ENCODE measurements at places on chromosomes 7 and 10.

- no peak for DNase-seq
Measured at GRCh38 chr7:87213252-87213651, 6.3 kb downstream of the TMEM243 start.

GRCh38 chr7:104814671-104815400 lies 199.2 kb upstream of the KMT2E start:
- no peak for DNase-seq

DNA sequence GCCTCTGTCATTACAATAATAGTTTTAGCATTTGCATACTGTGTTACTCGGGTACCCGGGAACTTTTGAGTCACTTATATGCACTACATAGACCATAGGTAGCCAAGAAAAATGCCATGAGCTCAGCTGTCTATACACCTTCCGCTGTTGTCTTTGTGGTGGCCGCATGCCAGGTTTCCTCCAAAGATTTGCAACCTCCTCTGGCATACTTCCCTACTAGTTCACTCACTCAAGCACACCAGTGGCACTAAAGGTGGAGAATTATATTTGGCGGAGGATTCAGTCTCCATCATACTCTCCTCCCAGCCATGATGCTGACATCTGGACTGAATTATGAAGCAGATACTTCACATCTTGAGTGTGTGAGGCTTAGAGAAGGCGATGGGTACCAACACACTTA lies 35.6 kb upstream of the GRB10 start:
- no peak for DNase-seq

DNA sequence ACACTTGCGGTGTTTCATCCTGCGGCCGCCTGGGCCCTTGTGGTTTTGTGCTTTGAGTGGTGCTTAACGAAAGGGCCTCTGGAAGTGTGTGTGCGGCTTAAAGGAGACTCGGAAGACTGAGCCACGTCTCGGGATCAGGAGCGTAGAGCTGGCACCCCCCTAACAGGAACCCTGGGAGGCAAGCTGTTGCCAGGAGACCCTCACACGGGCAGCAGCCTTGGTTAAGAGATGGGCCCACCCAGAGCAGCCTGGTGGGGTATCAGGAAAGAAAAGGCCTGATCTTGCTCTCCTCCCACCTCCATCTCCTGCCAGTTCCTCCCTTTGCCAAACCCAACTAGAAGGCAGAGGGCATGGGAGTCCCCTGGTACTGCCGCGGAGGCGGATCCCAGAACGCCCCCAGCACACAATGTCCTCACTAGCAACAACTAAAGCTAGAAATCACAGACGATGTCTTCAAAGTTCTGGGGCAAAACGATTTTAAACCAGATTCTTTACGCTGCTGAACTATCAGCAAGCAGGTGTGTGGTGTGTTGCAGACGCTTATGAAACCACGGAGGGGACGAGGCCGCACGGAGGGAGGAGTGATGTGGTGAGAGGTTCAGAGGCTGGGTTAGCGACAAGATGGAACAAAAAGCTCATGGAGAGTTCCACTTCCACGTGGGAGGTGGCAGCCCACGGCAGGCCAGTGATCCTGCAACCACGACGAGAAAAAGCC lies 67.0 kb upstream of the INPP5A start:
- DNase-seq = no peak

- DNase-seq = no peak
Measured at GRCh38 chr10:22459496-22459895, 114.2 kb downstream of the SPAG6 start.

- DNase-seq = no peak
Measured at GRCh38 chr7:50812841-50813475, 30.3 kb upstream of the GRB10 start.

Data from stimulated activated CD4-positive, alpha-beta T cell treated with anti-CD3 and anti-CD28 coated beads, TNF-alpha, amount 100 ng/mL, for 4 hours (primary cell).